ENCODE measurements at places on chromosomes 13 and 19.

DNA sequence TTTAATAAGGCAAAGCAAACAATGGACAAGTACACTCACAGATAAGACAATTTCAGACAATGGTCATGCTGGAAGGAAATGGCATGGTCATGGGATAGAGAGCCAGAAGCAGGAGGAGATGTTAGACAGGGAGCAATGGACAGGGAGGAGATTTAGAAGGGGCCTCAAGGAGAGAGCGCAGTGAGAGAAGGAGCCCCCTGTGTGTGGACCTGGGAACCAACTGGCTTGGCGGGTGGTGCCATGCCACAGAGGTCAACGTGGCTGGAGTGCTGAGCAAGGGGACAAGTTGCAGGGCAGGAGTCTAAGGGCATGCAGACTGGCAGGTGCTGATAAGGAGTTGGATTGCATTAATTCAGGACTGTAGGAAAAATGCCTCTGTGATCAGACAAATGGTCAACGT is 75.3 kb upstream of the UQCRFS1 start:
- H3K4me1 ChIP-seq: no peaks in the 10 kb centered on the region
- no peaks in the 10 kb centered on the region for H3K36me3 ChIP-seq

- H3K4me1 ChIP-seq: no peaks in the 10 kb centered on the region
- DNase-seq: no peak
- no peaks in the 10 kb centered on the region for H3K36me3 ChIP-seq
- H3K4me3 ChIP-seq: no peak overlapping the region
These were observed 67.1 kb downstream of the ZNF536 start for GRCh38 chr19:30439310-30439709.

- DNase-seq: no peak
- H3K4me1 ChIP-seq: peaks cover 3% of the 10 kb centered on the region
- H3K27me3 ChIP-seq: no peaks in the 10 kb centered on the region
- H3K36me3 ChIP-seq: peaks cover 66% of the 10 kb centered on the region
These were observed 37.5 kb downstream of the SUGP2 start for GRCh38 chr19:18995804-18996241.

DNA sequence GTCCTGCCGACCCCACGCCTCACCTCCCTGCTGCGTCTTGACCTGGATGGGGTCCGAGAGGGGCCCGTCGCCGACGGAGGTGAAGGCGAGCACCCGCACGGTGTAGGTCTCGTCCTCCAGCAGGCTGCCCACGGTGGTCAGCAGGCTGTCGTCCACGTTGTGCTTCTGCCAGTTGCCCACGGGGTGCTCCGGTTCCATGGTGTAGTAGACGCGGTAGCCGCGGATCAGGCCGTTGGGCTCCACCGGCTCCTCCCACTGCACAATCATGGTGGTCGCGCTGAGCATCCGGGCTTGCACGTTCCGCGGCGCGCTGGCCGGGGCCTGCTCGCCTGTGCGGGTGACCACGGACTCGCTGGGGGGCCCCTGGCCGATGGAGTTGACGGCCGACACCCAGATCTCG is 96.7 kb downstream of the PTPRS start:
- no peaks in the 10 kb centered on the region for H3K36me3 ChIP-seq
- no peak overlapping the region for H3K27ac ChIP-seq
- peak; percentile 82 for DNase-seq
- no peaks in the 10 kb centered on the region for H3K4me1 ChIP-seq
- no peak overlapping the region for H3K4me3 ChIP-seq

GRCh38 chr13:83327091-83327490 is 555.2 kb downstream of the SLITRK1 start:
- H3K4me3 ChIP-seq: no peak overlapping the region
- H3K27me3 ChIP-seq: no peaks in the 10 kb centered on the region
- DNase-seq: no peak
- no peaks in the 10 kb centered on the region for H3K36me3 ChIP-seq

DNA sequence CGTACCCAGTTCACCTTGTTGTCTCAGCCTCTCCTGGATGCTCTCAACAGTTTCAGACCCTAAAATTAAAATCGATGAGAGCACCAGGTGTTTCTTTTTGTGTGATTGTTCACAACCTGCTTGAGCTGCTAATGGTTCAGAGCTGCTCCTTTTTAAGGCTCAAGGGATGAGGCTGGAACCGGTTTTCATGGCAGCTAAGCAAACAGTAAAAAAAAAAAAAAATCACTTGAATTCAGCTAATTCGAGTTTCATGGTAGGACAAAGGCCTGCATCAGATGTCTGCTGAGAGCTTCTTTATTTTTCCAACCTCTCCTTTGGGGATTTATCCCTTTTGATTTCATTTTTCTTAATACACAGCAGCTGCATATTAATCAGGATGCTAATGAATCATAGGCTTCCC is 6.5 kb downstream of the SYCE2 start:
- no peaks in the 10 kb centered on the region for H3K27me3 ChIP-seq
- H3K4me1 ChIP-seq: peaks cover 20% of the 10 kb centered on the region
- no peak for DNase-seq
- peak overlapping the region; percentile 71 for H3K27ac ChIP-seq
- H3K36me3 ChIP-seq: no peaks in the 10 kb centered on the region

DNA sequence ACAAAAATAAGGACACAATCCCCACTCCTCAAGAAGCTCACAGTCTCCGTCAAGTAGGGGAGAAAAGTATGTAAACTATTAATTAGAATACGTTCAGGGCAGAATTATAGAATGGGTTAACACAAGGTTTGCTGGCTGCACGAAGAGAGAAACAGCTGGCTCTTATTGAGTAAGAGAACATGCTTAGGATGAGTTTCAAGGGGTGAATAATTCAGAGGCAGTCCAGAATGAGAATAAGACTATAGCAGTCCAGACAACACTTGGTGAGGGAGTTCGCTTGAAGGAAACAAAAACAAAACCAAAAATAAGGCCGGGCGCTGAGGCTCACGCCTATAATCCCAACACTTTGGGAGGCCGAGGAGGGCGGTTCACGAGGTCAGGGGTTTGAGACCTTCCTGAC is 61.9 kb downstream of the THSD1 start:
- DNase-seq: no peak
- no peaks in the 10 kb centered on the region for H3K4me1 ChIP-seq
- H3K36me3 ChIP-seq: no peaks in the 10 kb centered on the region
- no peak overlapping the region for H3K4me3 ChIP-seq

DNA sequence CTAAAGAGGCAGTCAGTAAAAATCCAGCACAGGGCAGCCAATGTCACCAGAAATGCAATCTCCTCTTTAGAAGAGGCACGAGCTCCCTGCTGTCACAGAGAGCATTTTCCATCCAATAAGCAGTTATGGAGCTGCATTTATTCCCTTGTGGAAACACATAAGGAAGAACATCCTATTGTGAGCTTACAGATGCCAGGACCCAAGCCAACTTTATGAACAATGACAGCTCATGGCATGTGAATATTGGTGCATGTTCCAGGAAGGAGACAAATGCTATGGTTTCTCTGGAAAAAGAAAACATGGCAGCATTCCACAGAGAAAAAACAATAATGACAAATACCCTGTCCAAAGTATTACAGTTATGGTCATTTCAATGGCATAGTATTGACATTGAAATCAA is 955.6 kb downstream of the UQCRFS1 start:
- no peaks in the 10 kb centered on the region for H3K27me3 ChIP-seq
- no peak for DNase-seq
- H3K4me1 ChIP-seq: no peaks in the 10 kb centered on the region
- H3K4me3 ChIP-seq: no peak overlapping the region

- H3K4me1 ChIP-seq: no peaks in the 10 kb centered on the region
- no peaks in the 10 kb centered on the region for H3K36me3 ChIP-seq
- no peak overlapping the region for H3K4me3 ChIP-seq
- DNase-seq: no peak
- H3K27ac ChIP-seq: no peak overlapping the region
These were observed 251.8 kb downstream of the UQCRFS1 start for GRCh38 chr19:28960986-28961705.

DNA sequence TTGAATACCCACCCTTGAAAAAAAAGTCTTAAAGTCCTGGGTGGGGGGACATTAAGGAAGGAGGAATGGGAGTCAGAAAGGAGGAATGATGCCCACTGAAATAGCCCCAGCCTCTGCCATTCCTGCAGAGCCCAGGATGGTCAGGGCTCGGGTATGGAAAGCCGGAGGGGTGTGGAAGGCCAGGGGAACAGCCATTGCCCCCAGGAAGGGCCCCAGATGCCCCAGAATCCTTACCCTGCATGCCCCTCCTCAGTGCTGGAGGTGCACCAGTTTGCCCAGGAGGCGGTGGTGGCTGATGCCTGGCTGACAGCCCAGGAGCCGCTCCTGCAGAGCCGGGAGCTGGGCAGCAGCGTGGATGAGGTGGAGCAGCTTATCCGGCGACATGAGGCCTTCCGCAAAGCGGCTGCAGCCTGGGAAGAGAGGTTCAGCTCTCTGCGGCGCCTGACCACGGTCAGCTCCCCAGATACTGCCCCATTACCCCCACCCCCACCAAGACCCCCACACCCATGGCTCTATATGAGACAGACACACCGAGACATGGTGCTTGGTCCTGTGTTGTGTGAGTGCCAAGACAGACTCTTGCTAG is 10.7 kb upstream of the SHKBP1 start:
- DNase-seq: no peak
- no peak overlapping the region for H3K4me3 ChIP-seq

DNA sequence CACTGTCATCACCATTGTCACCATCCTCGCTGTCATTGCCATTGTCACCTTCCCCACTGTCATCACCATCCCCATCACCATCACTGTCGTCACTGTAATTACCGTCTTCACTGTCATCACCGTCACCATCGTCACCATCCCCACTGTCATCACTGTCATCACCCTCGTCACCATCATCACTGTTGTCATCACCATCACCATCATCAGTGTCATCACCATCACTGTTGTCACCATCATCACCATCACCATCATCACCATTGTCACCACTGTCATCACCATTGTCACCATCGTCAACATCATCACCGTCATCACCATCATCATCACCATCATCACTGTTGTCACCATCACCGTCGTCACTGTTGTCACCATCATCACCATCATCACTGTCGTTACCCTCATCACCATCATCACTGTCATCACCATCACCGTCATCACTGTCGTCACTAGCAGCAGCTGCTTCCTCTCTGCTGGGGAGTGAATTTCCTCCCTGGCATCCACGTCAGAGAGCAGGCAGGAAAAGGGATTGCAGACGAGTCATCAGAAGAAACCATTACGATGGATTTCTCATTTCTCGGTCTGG is 27.3 kb downstream of the TMEM255B start:
- no peak overlapping the region for H3K27ac ChIP-seq
- no peak for DNase-seq
- no peaks in the 10 kb centered on the region for H3K36me3 ChIP-seq
- H3K4me1 ChIP-seq: no peaks in the 10 kb centered on the region

- peaks cover 20% of the 10 kb centered on the region for H3K4me1 ChIP-seq
- H3K27me3 ChIP-seq: no peaks in the 10 kb centered on the region
- peak; percentile 86 for DNase-seq
- H3K27ac ChIP-seq: peak overlapping the region; percentile 24
These were observed 10.6 kb downstream of the TRIP10 start for GRCh38 chr19:6750062-6750461.

GRCh38 chr19:43560687-43561086 is 14.6 kb downstream of the XRCC1 start:
- H3K27ac ChIP-seq: no peak overlapping the region
- no peak overlapping the region for H3K4me3 ChIP-seq
- peaks cover 11% of the 10 kb centered on the region for H3K4me1 ChIP-seq

DNA sequence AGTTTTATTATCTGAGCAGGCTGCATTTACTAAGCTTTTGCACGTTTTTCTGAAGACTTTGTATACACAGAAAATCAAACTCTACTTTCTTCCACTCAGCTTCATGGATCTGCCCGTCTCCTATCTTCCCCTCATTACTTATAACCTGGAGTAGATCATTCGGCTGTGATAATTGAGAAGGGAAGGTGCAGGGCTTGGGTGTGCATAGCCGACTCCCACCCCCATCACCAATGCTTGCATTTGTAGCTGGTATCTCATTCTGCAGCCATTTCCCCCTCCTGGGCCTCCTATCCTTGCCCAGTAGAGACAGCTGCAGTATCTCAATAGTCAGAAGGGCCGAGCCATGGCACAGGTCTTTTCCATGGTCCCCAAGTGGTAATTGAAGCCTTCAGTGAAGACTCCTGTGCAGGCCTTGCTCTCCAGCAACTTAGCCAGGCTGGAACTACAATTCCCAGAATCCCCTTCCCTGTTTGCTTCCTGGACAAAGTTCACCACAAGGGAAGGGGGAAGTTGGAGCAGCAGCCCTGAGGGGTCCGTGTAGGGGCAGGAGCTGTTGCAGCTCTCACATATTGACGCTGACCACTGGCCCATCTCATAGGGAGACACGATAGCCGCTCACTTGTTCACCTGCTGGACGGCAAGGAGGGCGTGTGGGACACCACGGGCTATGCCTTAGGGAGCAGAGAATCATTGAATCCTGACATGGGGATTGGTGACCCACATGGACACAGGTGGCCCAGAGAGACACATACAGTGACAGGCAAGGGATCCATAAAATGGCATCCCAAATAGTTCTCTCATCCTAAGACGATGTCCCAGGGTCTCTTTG is 2.1 kb upstream of the SIGLEC8 start:
- H3K4me1 ChIP-seq: no peaks in the 10 kb centered on the region
- DNase-seq: no peak
- no peaks in the 10 kb centered on the region for H3K36me3 ChIP-seq
- no peak overlapping the region for H3K27ac ChIP-seq
- no peak overlapping the region for H3K4me3 ChIP-seq

GRCh38 chr13:48859272-48860105 is 116.2 kb upstream of the FNDC3A start:
- H3K27ac ChIP-seq: no peak overlapping the region
- no peaks in the 10 kb centered on the region for H3K36me3 ChIP-seq
- no peaks in the 10 kb centered on the region for H3K27me3 ChIP-seq
- DNase-seq: no peak

- H3K27me3 ChIP-seq: no peaks in the 10 kb centered on the region
- peaks cover 15% of the 10 kb centered on the region for H3K36me3 ChIP-seq
- H3K27ac ChIP-seq: no peak overlapping the region
- DNase-seq: no peak
- H3K4me1 ChIP-seq: peaks cover 4% of the 10 kb centered on the region
These were observed 116.6 kb upstream of the MCF2L start for GRCh38 chr13:112852392-112852791.

DNA sequence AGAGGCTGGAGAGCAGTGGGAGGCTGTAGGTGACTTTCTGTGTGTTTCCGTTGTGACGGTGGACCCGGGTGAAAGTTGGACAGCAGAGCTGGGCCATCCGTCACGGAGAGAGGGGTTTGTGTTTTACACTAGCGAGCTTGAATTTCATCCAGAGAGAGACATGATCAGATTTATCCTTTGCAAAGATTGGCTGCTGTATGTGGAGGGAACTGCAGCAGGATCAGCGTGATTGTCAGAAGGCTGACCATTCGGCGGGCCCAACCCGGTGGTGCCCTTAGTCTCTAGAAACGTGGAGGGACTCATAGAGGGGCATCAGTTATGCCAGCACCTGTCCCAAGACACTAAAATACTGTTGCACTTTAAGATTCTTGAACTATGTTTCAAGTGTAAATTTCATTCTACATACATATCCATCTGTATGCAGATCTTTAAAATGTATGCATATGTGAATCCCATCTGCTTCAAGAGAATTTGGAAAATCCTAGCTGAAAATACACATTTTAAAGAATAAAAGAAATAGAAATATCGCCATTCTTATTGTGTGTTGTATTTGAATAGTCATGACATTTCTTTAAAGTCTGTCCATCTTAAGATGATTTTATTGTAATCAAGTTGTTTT is 7.0 kb downstream of the FAM124A start:
- peak overlapping the region; percentile 82 for H3K27ac ChIP-seq
- H3K4me3 ChIP-seq: no peak overlapping the region

Data from upper lobe of left lung (tissue), 6 donors.